ENCODE measurements at places on chromosomes 13 and 19. TPM values are rescaled to one million over a fixed set of nuclear protein-coding genes. Genes with fewer than 3 reads are reported as not detected.

ZNF554 gene
- total RNA-seq = 2.5 TPM

LILRA1 gene
- not detected for total RNA-seq

RASGRP4 gene
- not detected for total RNA-seq

ECSIT gene
- 58.9 TPM for total RNA-seq

GRCh38 chr19:35484252-35485036 is 5.8 kb downstream of the KRTDAP start:
- DNase-seq = no peak

DNA sequence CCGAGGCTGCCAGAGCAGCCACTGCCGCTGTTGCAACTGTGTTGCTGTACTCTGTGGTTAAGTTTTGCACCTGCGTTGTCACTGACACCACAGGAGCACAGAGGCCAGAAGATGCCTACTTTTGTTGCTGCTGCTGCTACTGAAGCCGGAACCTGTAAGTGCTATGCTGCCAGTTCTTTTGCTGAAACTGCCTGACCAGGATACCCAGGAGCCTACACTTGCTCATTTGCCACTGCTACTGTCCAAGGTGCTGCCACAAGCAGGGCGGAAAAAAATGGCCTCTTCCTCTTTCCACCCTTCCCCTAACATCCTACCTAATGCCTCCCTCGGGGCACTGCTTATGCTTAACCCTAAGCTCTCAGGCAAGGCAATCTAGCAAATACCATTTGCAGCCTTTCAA is 29.0 kb upstream of the NBEA start:
- no peak for DNase-seq

DNA sequence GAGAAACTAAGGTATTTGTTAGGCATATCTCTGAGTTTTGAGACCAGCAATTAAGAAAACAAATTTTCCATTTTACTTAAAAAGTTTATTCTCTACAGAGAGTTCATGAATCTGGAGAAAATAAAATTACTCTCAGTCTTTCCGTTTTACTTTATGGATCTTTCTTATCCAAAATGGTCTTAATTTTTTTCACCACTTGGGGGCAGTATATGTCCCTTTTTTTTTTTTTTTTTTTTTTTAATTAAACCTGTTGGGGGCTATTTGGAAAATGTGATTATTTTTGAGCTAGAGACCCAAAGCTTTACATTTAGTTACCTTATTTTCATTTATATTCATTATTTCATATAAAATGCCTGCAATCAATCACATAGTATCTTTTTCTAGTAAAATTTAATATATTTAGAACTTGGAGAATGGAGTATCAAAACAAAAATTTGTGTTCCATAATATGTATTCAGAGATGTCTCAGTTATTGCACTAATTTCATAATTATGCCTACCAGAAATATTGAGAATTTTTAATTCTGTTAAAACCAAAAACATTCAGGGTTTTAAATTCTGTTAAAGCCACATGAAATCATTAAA is 27.1 kb downstream of the PIBF1 start:
- DNase-seq = no peak

DNA sequence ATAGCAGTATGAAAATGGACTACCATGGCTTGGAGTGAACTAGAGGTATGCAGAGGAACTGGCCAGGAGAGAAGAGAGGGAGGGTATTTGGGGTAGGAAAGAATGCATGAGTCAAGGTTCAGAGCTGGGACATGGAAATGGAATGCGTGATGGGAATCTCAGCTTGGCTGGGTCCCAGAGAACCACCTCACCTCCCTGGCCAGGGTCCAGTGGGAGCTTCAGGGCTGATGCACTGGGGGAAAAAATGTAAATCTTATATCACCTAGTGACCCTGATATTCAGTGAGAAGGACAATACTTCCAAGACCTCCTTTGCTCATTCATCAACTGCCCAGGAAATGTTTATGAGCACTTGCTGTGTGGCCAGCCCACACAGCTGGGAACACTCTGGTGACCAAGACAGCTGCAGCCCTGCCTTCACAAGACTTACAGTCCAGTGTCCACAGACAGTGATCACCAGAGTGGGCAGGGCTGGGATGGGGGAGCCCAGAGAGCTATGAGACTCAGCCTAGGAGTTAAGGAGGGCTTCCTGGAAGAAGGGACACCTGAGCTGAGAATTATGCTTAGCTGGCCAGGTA is 12.8 kb downstream of the IGSF23 start:
- DNase-seq = peak; percentile 99

DNA sequence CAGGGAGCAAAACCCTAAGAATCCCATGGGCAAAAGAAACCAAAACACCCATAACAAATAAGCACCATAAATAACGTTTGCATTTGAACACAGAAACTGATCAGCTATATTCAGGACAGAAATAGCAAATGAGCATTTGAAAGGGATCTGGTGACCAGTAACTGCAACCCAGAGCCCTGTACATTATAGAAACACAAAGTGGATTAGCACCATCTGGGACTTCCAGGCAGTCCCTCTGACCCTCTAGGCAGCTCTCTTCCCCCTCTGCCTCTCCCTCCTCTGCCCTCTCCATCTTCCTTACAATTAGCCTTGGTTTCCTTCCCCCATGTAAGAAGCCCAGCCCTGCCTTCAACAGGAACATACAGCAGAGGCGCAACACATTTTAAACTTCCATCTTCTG is 215.0 kb downstream of the DCLK1 start:
- DNase-seq = no peak

DNA sequence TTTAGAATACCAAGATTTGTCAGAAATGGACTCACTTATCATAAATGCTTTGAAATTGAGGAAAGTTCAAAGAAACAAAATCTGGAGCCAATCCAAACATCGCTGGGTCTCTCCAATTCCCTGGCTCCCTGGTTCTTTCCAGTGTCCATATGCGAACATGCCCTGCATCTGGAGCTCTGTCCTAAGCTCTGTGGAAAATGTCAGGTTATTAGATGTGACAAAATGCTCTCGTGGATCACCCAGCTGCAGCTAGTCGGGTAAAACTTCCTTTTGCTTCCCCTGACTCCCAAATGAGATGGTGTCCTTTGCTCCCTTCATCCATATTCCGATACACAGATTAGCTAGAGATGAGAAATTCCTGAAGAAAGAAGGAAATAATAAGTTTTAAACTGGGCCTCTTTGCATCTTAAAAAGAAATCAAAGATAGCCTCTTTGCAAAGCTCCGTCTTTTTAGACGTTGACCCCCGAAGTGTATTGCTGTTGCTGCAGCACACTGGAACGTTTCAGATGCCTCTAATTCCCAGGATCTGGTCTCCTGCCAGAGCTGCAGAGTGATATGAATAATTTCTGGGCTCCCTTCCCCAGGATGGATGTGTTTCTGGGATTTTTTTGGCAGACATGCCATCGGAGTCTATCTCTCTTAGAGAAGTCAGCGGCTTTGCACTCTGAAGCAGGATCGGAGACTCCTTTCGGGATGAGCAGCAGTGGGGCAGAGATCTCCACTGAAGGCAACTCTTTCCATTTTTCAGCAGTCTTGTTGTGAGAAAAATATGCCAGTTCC is 102.9 kb downstream of the TEX26 start:
- DNase-seq = no peak

GRCh38 chr13:29453617-29454011 is 141.9 kb downstream of the SLC7A1 start:
- DNase-seq = no peak

- no peak for DNase-seq
Measured at GRCh38 chr19:3770136-3770999, 1.7 kb downstream of the RAX2 start.

DNA sequence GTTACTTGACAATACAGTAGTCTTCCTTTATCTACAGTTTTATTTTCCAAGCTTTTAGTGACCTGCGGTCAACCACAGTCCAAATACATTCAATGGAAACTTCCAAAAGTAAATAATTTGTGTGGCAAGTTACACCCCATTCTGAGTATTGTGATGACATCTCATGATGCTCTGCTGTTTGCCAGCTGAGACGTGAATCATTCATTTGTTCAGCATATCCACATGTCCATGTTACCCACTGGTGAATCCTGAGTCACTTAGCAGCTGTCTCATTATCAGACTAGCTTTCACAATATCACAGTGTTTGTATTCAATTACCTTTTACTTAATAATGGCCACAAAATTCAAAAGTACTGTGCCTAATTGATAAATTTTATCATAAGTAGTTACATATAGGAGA is 179.8 kb downstream of the PRR20E start:
- DNase-seq = no peak

- no peak for DNase-seq
Measured at GRCh38 chr13:112821340-112822055, 131.7 kb downstream of the ATP11A start.

GRCh38 chr19:3544742-3545668 is 6.0 kb downstream of the TEKTIP1 start:
- DNase-seq = no peak

DNA sequence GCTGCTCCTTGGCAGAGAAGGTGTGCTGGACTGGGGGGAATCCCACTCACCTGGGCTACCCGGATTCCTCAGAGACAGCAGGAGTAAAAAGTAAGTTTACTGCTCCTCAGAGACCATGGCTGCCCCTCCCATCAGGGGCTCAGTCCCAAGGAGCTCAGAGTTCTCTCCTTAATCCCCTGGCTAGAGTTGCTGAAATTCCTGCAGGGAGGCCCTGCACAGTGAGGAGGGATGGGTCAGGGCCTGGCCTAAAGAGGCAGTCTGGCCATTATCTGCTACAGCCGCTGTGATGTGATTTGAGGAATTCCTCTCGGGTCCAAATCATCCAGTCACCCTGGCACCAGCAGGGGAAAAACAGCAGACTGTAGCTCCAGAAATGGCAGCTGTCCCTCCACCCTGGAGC is 502.5 kb downstream of the PCDH17 start:
- DNase-seq = no peak
